ENCODE measurements at places on chromosomes 2 and 18. TPM values are rescaled to one million over a fixed set of nuclear protein-coding genes. Genes with fewer than 3 reads are reported as not detected.

ITPRID2 gene
- total RNA-seq: 247 TPM

MARCHF4 gene
- 46.2 TPM for total RNA-seq

ACVR1C gene
- total RNA-seq: 0.09 TPM

USP37 gene
- 6.8 TPM for total RNA-seq

LYPD6B gene
- total RNA-seq: 19.9 TPM

GULP1 gene
- total RNA-seq: 34.2 TPM

KIF1A gene
- total RNA-seq: not detected

UGT1A7 gene
- total RNA-seq: not detected

MC2R gene
- total RNA-seq: not detected

XPO1 gene
- 132 TPM for total RNA-seq

- no peaks in the 10 kb centered on the region for H3K36me3 ChIP-seq
- H3K4me3 ChIP-seq: no peak overlapping the region
- no peak for DNase-seq
- no peaks in the 10 kb centered on the region for H3K4me1 ChIP-seq
- H3K27me3 ChIP-seq: no peaks in the 10 kb centered on the region
These were observed 63.9 kb downstream of the ARHGAP28 start for GRCh38 chr18:6793455-6793854.

- no peak overlapping the region for H3K27ac ChIP-seq
- peaks cover 31% of the 10 kb centered on the region for H3K4me1 ChIP-seq
- DNase-seq: no peak
- H3K27me3 ChIP-seq: peaks cover 14% of the 10 kb centered on the region
- H3K36me3 ChIP-seq: no peaks in the 10 kb centered on the region
These were observed 184.8 kb upstream of the RAB12 start for GRCh38 chr18:8424481-8424880.

GRCh38 chr2:35428548-35428947, 927.0 kb upstream of the CRIM1 start:
- H3K4me3 ChIP-seq: no peak overlapping the region
- no peaks in the 10 kb centered on the region for H3K4me1 ChIP-seq

DNA sequence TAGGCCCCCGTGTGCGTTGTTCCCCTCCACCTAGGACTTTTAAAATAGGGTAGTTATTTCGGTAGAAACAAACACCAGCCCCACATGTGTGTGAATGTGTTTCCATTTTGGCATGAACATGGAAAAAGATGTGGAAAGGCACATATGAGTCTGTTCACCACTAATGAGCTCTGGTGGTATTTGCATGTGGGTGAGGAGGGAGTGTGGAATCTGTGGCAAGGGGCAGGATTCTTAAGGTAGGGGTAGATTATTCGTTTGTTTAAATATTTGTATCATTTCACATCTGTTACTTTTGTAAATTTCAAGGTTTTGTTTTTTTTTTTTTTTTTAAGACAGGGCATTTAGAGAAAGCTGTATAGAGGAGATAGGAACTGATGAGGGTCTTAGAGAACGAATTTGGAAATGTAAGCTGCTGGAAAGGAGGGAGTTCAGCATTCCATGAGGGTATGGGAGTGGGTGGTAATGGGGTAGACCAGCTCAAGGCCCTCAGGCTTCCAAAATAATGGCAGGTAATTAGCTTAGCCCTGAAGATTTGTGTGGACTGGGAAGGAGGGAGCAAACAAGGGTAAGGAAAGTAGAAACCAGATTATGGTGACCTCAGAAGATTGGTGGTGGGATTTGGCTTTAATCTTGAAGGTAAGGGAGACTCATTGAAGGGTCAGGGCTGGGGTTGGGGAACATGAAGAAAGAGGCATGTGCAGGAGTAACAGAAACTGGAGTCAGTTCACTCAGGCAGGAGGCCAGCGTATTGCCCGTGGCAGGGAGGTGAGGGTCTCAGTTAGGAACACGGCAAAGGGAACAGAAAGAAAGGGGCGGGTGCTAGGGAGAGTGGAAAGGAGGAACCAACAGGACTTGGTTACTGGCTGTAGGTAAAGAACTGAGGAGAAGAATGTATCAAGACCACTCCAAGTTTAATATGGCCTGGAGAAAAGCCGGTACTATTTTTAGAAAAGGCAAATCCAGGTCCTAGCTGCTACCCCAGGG, 123.6 kb downstream of the PLB1 start:
- DNase-seq: no peak
- no peaks in the 10 kb centered on the region for H3K27me3 ChIP-seq
- H3K4me1 ChIP-seq: peaks cover 25% of the 10 kb centered on the region
- no peaks in the 10 kb centered on the region for H3K36me3 ChIP-seq
- no peak overlapping the region for H3K4me3 ChIP-seq

DNA sequence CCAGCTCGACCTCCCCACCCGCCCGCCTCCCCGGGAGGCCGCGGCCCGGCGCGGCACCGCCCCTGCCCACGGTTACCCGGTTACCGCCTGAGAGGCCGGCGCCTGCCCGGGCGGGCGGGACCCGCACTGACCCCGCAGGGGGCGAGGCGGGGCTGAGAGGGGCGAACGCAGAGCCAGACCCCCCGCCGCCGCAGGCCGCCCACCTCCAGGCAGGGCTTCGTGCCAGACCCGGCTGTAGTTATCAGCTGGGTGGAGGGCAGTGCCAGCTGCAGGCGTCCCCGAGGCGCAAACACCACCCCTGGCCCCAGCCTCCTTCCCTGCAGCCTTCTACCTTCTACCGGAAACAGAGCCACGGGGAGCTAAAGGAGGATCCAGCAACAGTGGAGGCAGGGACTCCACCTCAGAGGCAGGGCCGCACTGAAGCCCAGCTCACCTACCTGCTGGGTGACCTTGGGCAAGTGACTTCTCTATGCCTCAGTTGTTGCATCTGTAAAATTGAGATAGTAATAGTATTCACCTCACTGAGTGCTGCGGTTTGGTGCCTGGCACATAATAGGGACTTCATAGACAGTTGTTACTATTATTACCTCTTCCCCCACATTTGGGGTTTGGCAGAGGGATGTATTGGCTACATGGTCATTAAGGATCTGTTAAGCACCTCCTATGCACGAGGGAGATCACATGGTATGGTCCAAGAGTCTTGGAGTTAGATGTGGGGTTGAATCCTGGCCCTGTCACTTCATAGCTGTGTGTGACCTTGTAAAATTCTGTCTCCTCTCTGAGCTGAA, 231.6 kb upstream of the SMAD2 start:
- no peak overlapping the region for H3K27ac ChIP-seq
- no peaks in the 10 kb centered on the region for H3K4me1 ChIP-seq
- no peak for DNase-seq
- peaks cover 17% of the 10 kb centered on the region for H3K27me3 ChIP-seq
- no peaks in the 10 kb centered on the region for H3K36me3 ChIP-seq
- peak overlapping the region; percentile 72 for H3K4me3 ChIP-seq

- H3K27me3 ChIP-seq: no peaks in the 10 kb centered on the region
- H3K4me3 ChIP-seq: no peak overlapping the region
- H3K4me1 ChIP-seq: no peaks in the 10 kb centered on the region
- no peak for DNase-seq
- H3K36me3 ChIP-seq: no peaks in the 10 kb centered on the region
- H3K27ac ChIP-seq: no peak overlapping the region
These were observed 492.6 kb upstream of the REG3G start for GRCh38 chr2:78532762-78533379.

DNA sequence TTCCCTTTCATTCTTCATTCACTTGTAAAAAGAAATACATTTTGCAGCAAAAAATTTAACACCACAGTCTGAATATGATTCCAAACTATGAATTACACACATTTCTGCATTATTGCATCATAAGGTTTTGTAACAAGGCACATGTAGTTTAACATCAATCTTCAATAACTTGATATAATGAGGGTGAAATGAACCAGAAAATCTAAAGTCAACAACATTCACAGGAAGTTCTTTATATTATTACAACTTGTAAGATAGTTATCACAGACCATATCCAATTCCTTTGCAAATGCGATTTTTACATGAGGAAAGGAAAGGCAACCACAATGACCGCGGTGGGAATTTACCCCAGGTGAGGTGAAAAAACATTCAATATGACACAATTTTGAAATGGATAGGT, 213.3 kb downstream of the NAPG start:
- no peak overlapping the region for H3K27ac ChIP-seq
- H3K4me1 ChIP-seq: no peaks in the 10 kb centered on the region
- H3K4me3 ChIP-seq: no peak overlapping the region
- no peaks in the 10 kb centered on the region for H3K36me3 ChIP-seq
- peaks cover 5% of the 10 kb centered on the region for H3K27me3 ChIP-seq

DNA sequence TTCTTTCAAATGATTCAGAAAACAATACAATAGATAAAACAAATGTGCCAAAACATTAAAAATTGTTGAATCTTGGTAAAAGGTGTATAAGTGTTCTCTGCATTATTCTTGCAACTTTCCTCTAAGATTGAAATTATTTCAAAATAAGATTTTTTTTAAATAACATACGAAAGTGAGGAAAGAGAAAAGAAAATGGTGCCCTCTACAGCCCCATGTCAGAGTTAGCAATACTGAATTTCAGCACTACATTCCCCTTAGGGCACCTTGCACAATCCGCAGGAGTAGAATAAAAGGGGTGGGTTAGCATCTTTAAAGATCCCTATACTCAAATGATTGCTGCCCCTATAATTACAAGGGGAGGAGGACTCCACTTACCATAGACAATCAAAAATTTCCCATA, 433.7 kb downstream of the BCL11A start:
- no peaks in the 10 kb centered on the region for H3K4me1 ChIP-seq
- no peak overlapping the region for H3K27ac ChIP-seq
- no peak for DNase-seq
- no peak overlapping the region for H3K4me3 ChIP-seq

GRCh38 chr2:36381993-36382392, 26.4 kb downstream of the CRIM1 start:
- peaks cover 97% of the 10 kb centered on the region for H3K4me1 ChIP-seq
- H3K27ac ChIP-seq: peak overlapping the region; percentile 84
- DNase-seq: no peak

DNA sequence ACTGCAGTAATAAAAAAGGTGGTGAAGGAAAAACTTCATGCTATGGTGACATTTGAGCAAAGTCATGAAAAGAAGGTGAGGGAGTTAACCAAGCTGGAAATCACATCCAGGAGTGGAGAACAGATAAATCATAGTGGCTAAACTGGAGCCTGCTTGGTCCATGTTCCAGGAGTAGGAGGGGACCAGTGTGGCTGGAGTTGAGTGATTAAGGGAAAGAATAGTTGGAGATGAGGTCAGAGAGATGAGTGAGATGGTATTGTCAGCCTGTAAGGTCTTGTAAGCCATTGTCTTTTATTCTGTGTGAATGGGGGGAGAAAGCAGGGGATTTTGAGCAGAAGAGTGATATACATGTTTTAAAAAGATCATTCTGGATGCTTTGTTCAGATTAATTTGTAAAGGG, 52.3 kb downstream of the NABP1 start:
- no peak overlapping the region for H3K27ac ChIP-seq
- H3K36me3 ChIP-seq: no peaks in the 10 kb centered on the region
- DNase-seq: no peak
- H3K27me3 ChIP-seq: no peaks in the 10 kb centered on the region
- H3K4me3 ChIP-seq: no peak overlapping the region

DNA sequence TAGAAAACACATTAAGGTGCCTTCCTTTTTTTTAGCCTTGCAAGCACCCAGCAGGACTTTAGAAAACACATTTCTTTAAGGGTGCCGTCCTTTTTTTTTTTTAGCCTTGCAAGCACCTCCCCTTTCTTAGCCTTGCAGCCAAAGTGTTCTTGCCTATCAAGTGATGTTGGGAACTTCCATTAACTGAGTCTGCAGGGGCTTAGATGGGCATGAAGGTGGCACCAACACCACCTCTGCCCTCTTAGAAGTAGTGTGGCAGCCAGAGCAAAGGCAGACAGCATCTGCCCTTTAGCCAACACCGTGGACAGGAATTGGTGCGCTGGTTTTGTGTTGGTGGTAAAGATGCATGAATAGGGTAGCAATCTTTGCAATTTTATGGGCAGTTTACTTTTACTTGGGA, 211.6 kb upstream of the SP5 start:
- no peaks in the 10 kb centered on the region for H3K36me3 ChIP-seq
- H3K4me1 ChIP-seq: no peaks in the 10 kb centered on the region
- no peak overlapping the region for H3K27ac ChIP-seq
- H3K4me3 ChIP-seq: no peak overlapping the region
- no peaks in the 10 kb centered on the region for H3K27me3 ChIP-seq
- no peak for DNase-seq

DNA sequence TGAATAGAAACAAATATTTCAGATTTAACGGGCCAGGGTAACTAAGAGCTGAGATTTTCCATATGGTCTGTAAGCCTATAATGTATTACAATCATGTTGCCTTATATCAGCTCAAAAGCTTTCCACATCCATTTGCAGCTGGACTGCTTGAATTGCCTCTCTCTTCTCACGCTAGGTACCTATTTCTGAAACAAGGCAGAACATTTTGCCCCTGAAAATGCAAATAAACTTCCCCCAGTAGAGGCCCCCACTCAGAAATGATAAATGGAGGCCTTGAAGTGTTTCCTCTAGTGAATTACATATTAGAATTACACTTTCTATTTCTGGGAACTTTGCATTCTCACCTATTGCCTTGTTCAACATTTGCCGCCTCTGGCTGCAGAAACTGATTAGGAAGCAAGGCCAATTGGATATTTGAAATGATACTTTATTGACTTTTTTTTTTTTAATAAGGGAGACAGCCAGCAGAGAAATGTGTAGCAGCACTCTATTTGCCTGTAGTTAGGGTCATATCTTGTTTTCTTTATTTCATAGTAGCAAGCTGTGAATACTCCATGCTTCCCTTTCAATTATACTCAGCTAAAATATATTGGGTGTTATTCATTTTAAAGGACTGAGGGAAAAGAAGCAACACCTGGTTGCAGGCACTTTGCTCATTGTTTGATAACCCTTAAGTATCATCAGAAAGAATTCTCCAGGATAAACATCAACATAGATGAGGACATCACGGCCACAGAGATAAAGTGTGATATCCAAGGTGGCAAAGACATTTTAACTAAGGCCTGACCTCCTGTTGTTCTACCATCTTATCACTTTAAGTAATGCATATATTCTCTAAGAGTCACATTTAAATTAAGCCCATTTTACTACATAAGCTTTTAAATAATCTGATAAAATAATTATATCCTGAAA, 505.5 kb downstream of the LRRTM4 start:
- no peak overlapping the region for H3K4me3 ChIP-seq
- H3K27ac ChIP-seq: no peak overlapping the region
- H3K4me1 ChIP-seq: no peaks in the 10 kb centered on the region
- no peak for DNase-seq
- H3K27me3 ChIP-seq: no peaks in the 10 kb centered on the region
- H3K36me3 ChIP-seq: no peaks in the 10 kb centered on the region

DNA sequence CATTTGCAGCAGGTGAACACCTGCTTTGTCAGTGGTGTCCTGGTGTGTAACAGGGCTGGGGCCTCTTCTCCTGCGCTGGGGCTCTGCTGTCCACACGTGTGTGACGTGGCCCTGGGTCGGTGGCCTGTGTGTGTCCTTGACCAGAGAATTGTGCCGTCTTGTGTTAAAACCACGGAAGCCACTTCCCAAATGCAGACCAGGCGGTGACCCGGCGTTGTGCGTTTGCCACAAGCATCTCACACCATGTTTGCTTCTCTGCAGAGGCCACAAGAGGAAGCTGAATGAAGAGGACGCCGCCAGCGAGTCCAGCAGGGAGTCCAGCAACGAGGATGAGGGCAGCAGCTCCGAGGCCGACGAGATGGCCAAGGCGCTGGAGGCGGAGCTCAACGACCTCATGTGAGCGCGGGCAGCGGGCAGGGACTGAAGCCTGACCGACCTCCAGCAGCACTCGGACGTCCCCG, 44.3 kb upstream of the KCNG2 start:
- DNase-seq: no peak
- no peak overlapping the region for H3K27ac ChIP-seq
- H3K36me3 ChIP-seq: peaks cover 23% of the 10 kb centered on the region
- no peaks in the 10 kb centered on the region for H3K4me1 ChIP-seq
- no peak overlapping the region for H3K4me3 ChIP-seq

Measured in HFFc6 (cell line).